ENCODE measurements at places on chromosomes 1 and 21. TPM values are rescaled to one million over a fixed set of nuclear protein-coding genes. Genes with fewer than 3 reads are reported as not detected.

PPM1J gene
- total RNA-seq = 1.7 TPM

CYP4X1 gene
- 4.3 TPM for total RNA-seq

FAM163A gene
- total RNA-seq = 0.33 TPM

SYTL1 gene
- total RNA-seq = 23.9 TPM

MNDA gene
- total RNA-seq = 2.0 TPM

RAVER2 gene
- 13.2 TPM for total RNA-seq

FMO1 gene
- 0.81 TPM for total RNA-seq

SLC9C2 gene
- total RNA-seq = not detected

DNA sequence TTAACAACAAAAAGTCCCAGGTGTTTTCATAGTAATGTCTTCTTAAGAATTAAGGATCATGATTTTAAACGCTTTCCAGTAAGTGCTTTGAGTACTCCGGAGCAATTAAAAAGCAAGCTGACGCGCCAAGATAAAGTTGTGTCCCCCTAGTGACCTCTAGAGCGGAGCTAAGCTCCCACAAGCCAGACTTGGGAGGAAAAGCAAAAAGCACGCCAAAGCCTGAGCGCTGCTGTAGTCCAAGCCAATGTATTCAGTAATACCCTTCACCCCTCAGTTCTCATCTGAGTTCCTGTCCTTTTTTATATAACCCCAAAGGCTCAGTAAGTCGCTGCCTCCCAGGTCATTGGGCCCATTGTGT is 3.5 kb upstream of the SLC44A5 start:
- H3K4me1 ChIP-seq = peaks cover 23% of the 10 kb centered on the region
- no peaks in the 10 kb centered on the region for H3K27me3 ChIP-seq
- H3K36me3 ChIP-seq = no peaks in the 10 kb centered on the region

DNA sequence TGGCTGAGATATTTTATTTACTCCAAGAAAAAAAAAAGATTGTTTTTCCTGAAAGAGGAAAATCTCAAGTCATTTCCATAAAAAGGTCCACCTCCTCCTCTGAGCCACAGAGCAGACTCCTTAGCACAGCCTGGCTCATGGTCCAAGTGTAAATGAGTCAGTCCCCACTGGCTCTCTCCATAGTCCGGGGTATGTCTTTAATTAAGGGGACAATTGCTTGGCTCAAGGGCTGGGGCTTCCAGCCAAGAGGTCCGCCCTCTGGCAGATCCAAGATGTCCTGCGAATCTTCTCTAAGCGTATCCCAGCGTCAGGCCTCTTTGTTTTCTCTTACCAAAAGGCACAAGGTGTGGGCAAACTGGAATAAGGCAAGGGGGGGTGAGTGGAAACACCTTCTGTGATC is 33.3 kb downstream of the FOXD2 start:
- H3K4me1 ChIP-seq = no peaks in the 10 kb centered on the region
- no peaks in the 10 kb centered on the region for H3K27me3 ChIP-seq
- DNase-seq = peak; percentile 11
- no peaks in the 10 kb centered on the region for H3K36me3 ChIP-seq
- no peak overlapping the region for H3K4me3 ChIP-seq

DNA sequence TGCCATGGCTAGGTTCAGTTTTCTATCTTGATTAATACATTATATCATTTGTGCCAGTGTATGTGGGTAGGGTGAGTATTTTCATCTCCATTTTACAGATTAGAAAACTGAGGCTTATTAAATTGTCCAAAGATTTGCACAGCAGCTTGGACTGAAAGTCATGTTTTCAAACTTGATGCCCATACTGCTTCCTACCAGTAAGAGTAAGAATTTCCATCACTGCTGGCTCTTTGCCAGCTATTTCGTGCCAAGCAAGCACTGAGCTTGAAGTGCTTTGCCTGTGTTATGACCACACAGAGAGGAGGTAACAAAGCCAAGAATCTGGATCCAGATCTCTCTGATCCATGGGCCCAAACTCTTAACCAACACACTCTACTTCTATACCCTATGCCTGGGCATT is 295.0 kb downstream of the VAV3 start:
- no peaks in the 10 kb centered on the region for H3K36me3 ChIP-seq
- no peak overlapping the region for H3K4me3 ChIP-seq
- peaks cover 17% of the 10 kb centered on the region for H3K4me1 ChIP-seq
- H3K27ac ChIP-seq = no peak overlapping the region

- no peak overlapping the region for H3K4me3 ChIP-seq
- H3K36me3 ChIP-seq = no peaks in the 10 kb centered on the region
- no peak for DNase-seq
- no peak overlapping the region for H3K27ac ChIP-seq
- H3K27me3 ChIP-seq = no peaks in the 10 kb centered on the region
Measured at GRCh38 chr21:41068496-41068895, 99.5 kb upstream of the BACE2 start.

DNA sequence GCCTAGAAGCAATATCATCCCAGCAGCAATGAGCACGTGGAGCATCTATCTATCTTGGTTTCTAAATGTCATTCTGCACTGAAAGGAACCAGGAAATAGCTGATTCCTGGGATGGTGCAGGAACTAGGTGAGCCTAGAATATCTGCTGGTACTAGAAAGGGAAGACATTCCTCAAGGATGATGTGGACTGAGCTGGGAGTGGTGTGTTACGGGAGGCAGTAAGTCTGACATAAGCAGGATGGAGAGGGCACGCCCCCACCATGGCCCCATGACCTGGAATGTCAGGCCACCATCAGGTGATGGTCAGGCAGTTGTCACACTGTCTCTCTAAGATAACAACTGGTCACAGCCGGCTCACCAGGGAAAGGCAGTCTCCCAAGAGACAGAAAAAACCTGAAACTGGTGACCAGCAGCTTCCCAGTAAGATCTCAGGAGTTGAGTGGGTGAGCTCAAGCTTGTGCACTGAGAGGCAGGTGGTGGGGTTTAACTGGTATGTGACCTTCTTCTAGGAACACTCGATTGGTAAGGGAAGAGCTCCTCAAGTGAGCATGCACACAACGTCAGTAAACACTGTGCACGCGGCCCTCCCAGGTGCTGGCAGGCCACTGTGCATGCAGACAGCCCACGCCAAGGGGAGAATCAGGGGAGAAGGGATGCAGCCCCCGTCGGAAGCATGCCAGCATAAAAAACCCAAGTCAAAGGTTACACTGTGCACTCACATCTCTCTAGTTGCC is 148.7 kb downstream of the ADSS2 start:
- peak; percentile 84 for DNase-seq
- H3K4me1 ChIP-seq = peaks cover 47% of the 10 kb centered on the region
- no peaks in the 10 kb centered on the region for H3K36me3 ChIP-seq
- peak overlapping the region; percentile 80 for H3K27ac ChIP-seq
- H3K4me3 ChIP-seq = no peak overlapping the region

DNA sequence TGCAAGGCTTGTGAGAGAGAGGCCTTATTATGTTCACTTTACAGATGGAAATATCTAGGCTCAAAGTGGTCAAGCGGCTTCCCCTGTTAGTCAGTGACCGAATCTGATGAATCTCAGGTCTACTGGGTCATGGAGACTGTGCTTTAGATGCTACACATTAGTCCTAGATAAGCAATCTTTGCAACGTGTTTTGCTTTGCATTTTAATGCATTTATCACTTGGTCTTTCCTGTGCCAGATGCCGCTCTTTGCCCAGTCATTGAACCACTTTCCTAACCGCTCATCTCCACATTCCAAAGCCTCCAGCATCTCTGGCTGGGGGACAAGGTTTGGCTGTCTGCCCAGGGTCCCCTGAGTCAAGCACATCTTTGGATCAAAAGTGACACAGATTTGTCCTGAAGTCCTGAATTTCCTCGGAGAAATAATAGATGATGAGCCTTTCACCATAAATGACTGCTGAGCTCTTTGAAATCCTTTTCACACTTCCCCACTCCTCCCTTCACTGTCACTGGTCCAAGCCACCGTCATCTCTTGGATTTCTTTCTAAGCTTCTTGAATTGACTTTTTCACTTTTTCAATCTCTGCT is 96.0 kb upstream of the USP24 start:
- no peak overlapping the region for H3K4me3 ChIP-seq
- no peaks in the 10 kb centered on the region for H3K27me3 ChIP-seq
- no peak overlapping the region for H3K27ac ChIP-seq
- DNase-seq = no peak
- H3K4me1 ChIP-seq = no peaks in the 10 kb centered on the region
- H3K36me3 ChIP-seq = no peaks in the 10 kb centered on the region

GRCh38 chr1:203156280-203156679 is 19.3 kb downstream of the MYBPH start:
- no peak overlapping the region for H3K4me3 ChIP-seq
- H3K4me1 ChIP-seq = peaks cover 34% of the 10 kb centered on the region
- no peak overlapping the region for H3K27ac ChIP-seq
- H3K27me3 ChIP-seq = no peaks in the 10 kb centered on the region
- no peaks in the 10 kb centered on the region for H3K36me3 ChIP-seq

GRCh38 chr1:25245809-25246599 is 1.2 kb downstream of the RSRP1 start:
- H3K27me3 ChIP-seq = no peaks in the 10 kb centered on the region
- no peak for DNase-seq
- H3K27ac ChIP-seq = peak overlapping the region; percentile 98
- H3K36me3 ChIP-seq = peaks cover 42% of the 10 kb centered on the region

- H3K36me3 ChIP-seq = no peaks in the 10 kb centered on the region
- no peaks in the 10 kb centered on the region for H3K27me3 ChIP-seq
- DNase-seq = no peak
Measured at GRCh38 chr1:109443476-109443875, 17.2 kb upstream of the PSMA5 start.

- H3K27me3 ChIP-seq = no peaks in the 10 kb centered on the region
- H3K4me1 ChIP-seq = no peaks in the 10 kb centered on the region
- no peak for DNase-seq
- H3K4me3 ChIP-seq = no peak overlapping the region
Measured at GRCh38 chr1:112492076-112492475, 16.7 kb upstream of the WNT2B start.

- H3K4me3 ChIP-seq = no peak overlapping the region
- no peaks in the 10 kb centered on the region for H3K27me3 ChIP-seq
- H3K27ac ChIP-seq = no peak overlapping the region
- H3K4me1 ChIP-seq = no peaks in the 10 kb centered on the region
- no peak for DNase-seq
- peaks cover 32% of the 10 kb centered on the region for H3K36me3 ChIP-seq
Measured at GRCh38 chr1:32094746-32095521, 12.9 kb upstream of the KPNA6 start.

Data from thyroid gland (tissue), 4 donors.